ENCODE measurements at places on chromosomes 4 and X.
A peak's percentile ranks its signal among the peaks of the same experiment; 100 is the strongest.

GRCh38 chrX:85288992-85289723, 45.4 kb downstream of the ZNF711 start:
- no peak for DNase-seq

- DNase-seq = no peak
Observed at GRCh38 chr4:14392378-14392777, 609.9 kb upstream of the CPEB2 start.

DNA sequence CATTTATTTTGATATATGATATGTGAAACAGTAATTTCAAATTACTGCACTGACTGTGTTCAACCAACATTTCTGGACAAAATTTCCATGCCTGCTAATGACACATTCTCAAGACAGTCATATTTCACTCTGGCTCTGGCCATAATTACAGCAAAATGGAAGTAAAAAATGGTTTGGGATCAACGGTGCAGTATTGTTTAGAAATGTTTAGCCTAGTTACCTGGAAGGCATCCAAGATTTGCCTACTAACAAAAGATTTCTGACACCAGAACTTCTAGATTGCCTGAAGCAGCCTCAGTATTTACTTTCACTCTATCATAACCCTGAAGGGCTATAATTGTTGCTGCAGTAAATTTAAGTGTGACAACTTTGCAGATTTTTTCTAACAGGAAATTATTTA, 416.3 kb downstream of the PCDH10 start:
- DNase-seq = no peak

DNA sequence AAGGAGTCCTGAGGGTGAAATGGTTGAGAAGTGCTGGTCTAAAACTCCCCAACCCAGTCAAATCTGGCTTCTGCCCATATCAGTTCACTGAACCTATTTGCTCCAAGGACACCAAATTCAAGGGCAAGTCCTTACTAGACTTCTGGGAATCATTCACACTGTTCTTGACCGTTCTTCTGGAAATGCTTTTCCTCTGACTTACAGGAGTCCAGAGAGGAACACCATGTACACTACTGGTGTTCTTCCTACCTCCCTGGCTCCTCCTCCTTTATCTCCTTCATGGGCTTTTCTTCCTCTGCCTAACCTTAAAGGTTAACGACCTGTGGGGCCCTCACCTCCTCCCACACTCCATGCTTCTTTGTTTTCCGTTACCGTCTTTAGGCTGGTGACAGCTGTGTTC, 281.3 kb downstream of the FRMPD4 start:
- DNase-seq = no peak

- no peak for DNase-seq
Observed at GRCh38 chrX:130162094-130162735, 3.4 kb downstream of the AIFM1 start.

DNA sequence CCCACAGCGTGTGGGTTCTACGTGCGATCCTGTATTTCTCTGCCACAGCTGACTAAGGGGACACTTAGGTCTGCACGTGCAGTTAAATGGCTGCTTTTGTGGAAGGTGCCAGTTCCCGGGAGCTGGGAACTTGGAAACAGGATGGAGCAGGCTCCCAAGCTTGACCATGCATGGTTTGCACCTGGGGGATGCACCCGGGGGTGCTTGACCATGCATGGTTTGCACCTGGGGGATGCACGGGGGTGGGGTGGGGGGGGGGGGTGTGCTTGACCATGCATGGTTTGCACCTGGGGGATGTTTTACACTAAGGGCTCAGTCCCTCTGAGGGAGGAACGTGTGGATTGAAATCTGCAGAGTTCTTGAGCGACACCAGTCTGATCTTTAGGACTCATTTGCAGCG, 5.7 kb downstream of the WFS1 start:
- DNase-seq = no peak

- no peak for DNase-seq
Observed at GRCh38 chr4:5435201-5435600, 273.2 kb downstream of the EVC2 start.

DNA sequence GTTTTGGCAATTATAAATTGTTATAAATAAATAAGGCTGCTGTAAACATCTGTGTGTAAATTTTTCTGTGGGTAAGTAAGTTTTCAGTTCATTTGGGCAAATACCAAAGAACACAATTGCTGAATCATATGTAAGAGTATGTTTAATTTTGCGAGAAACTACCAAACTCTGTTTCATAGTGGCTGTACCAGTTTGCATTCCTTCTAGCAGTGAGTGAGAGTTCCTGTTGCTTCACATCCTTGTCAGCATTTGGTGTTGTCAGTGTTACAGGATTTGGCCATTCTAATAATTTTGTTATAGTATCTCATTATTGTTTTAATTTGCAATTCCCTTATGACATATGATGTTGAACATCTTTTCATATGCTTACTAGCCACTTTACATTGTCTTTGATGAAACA, 48.4 kb downstream of the ARFIP1 start:
- DNase-seq = no peak

GRCh38 chrX:68999931-69000330, 165.3 kb downstream of the PJA1 start:
- DNase-seq = no peak

- no peak for DNase-seq
Observed at GRCh38 chr4:10079912-10080588, 36.5 kb downstream of the WDR1 start.

- DNase-seq = no peak
Observed at GRCh38 chr4:138310991-138311390, 68.8 kb upstream of the SLC7A11 start.

DNA sequence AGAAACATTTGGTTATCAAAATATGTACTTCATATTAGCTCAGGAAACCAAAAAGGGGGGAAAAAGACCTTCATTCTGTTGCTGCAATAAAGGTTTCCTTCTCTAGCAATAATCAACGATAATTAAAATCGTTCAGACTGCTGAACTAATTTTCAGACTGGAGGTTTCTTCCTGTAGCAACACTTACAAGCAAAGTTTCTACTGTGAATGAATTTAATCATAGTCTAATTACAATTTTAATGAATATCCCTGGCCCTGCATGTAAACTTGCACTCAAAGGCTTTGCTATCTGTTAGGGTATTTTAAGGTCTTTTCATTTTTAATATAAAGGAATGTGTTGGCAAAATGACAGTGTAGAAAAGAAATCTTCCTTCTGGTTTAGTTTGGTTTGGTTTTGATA, 265.2 kb downstream of the QDPR start:
- DNase-seq = no peak

DNA sequence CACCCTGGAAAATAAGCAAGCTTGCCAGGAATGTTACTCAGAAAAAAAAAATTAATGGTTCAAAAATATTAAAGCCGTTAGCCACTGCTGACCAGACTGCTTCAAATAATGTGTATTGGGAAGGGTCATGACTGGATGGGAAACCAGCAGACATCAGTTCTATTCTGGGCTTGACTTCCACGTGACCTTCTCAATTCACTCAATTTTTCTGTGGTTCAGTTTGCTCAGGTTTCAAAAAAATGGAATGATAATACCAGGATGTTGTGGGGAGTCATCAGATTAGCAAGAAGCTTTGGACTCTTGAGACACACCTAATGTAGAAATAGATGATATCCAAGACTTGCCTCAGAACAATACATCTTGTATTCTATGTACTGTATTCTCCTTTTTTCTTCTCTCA, 541.9 kb upstream of the BOD1L1 start:
- DNase-seq = no peak

- DNase-seq = no peak
Observed at GRCh38 chr4:174521800-174522182, 497 bp downstream of the HPGD start.

GRCh38 chrX:9992724-9993123, 25.6 kb downstream of the CLDN34 start:
- DNase-seq = no peak

DNA sequence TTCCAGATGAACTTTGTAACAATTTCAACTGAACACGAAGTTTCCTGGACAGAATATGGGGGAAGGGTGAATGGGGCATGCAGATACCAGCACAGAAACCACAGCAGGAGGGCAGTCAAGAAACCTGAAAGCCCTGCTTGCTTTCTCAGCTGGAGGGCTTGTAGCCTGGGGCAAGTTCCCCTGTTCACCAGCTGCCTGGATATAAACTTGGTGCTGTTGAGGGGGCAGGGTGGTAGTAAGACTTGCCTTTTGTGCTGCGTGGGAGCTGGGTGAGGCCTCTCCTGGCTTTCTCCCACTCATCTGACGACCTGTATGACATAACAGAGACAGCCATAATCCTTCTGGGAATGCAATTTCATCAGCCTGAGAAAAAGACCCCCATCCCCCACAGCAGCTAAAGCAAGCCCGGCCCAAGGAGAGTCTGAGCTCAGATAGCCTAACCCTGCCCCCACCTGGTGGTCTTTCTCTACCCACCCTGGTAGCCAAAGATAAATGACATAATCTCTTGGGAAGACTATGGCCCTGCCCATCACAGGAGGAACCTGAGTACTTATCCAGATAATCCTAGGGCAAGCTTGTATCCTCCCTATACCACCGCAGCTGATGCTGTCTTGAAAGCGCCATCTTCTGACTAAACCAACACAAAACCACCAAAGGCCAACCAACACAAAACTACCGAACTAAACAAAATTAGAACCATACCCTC, 234.3 kb downstream of the LAS1L start:
- no peak for DNase-seq

DNA sequence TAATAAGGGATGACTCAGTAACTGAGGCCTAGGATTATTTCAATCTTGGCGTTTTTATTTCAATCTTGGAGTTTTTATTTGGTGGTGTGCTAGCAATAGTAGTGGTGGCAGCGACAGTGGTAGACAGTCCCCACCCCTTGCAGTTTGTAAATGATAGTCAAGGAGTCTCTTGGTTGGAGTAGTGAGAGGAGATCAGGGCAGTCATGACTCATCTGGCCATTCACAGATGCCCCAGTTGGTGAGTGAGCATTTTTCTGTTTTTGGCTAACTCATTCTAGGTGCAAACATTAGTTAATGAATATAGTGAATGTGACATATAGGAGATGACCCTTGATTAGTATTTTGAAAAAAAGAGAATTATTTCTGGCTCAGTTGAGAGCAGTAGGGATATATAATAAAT, 93.5 kb upstream of the ADAD1 start:
- no peak for DNase-seq

GRCh38 chr4:152348670-152349069, 187.2 kb downstream of the FBXW7 start:
- DNase-seq = no peak

- no peak for DNase-seq
Observed at GRCh38 chr4:41362621-41363383, 106.1 kb downstream of the UCHL1 start.

GRCh38 chrX:78945186-78945912, at the start of gene P2RY10:
TSS of gene P2RY10 (plus strand) at chrX:78945391. CDS start at chrX:78960521, 15,130 bp downstream.
- peak; percentile 4 for DNase-seq

DNA sequence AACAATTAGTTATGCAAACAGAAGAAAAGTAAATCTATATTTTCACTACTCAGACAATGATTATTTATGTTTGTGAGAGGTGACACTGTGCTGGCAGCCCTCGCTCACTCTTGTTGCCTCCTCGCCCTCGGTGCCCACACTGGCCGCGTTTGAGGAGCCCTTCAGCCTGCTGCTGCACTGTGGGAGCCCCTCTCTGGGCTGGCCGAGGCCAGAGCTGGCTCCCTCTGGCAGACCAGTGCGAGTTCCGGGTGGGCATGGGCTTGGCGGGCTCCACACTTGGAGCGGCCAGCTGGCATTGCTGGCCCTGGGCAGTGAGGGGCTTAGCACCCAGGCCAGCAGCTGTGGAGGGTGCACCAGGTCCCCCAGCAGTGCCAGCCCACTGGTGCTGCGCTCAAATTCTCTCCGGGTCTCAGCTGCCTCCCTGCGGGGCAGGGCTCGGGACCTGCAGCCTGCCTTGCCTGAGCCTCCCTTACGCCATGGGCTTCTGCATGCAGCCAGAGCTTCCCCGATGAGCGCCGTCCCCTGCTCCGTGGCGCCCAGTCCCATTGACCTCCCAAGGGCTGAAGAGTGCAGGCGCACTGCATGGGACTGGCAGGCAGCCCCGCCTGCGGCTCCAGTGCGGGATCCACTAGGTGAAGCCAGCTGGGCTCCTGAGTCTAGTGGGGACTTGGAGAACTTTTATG, 902.6 kb downstream of the PDHA2 start:
- no peak for DNase-seq

- DNase-seq = no peak
Observed at GRCh38 chr4:169335331-169335730, 64.6 kb upstream of the SH3RF1 start.

DNA sequence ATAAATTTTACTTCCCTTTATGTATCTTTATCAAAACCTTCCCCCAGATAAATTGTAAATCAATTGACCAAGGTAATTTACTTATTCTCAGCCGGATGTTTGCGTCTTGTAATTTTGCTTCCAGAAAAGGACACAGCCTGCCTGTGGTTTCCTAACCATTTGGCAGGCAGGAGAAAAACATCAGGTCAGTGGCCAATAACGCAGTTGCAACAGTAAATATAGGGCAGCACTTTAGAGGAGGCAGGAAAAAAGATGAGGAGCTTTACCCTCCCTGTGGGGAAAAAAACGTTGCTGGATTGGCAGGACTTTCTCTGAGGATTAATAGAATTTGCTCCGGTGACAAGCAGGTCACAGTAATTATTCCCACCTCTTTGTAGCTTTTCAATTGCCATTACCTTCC, 2618.1 kb downstream of the ARAP2 start:
- no peak for DNase-seq

- no peak for DNase-seq
Observed at GRCh38 chr4:7074426-7074825, 6.6 kb upstream of the GRPEL1 start.

DNA sequence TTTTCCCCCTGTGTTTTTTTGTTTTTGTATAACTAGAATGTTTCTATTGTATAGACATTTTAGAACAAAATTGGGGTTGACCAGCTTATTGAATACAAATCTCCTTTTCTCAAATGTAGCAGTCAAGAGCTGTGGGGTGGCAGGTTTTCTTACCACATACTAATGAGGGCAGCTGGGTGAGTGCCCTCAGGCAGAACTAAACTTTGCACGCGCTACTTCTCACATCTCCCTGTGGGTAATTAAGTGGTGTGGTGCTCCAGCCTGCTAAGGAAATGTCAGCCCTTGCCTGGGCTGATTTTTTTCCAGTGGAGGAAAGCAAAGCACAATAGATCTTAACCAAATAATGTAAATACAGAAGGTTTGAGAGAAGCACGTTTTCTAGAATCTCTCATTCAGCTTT, 717.6 kb upstream of the TENM3 start:
- no peak for DNase-seq

GRCh38 chrX:57900975-57901374, 9.3 kb downstream of the ZXDA start:
- DNase-seq = no peak

DNA sequence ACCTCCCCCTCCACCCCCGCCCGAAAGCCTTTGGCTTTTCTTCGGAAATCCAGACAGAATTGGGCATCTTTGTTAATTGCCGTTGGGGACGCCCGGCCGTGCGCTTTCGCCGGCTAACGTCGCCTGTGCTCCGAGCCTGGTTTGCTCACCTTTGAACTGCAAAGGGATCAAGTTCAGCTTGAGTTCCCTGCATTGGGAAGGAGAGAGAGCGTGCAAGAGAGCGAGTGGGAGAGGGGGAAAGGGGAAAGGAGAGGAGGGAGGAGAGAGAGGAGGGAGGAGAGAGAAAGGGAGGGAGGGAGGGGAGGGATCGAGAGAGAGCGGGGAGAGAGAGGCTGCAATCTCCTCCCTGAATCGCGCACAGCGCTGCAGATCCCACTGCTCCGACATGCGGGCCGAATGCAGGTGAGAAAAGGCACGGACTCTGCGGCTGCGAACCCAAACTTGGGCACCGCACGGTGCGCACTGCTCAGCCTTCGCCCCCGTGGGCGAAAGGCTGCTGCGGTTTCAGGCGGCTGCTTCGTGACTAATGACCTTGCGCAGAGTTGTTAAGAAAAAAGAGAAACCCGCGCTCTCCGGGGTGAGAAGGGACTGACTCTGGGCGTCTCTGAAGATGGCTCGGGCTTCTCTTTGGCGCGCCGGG, at the start of gene PCDH7:
Gene PCDH7, plus strand, starts transcription at position 349 of the 640 bp plus-strand sequence. CDS start 1,054 bp downstream, outside the sequence.
- no peak for DNase-seq

- no peak for DNase-seq
Observed at GRCh38 chr4:78940752-78941151, 1.5 kb upstream of the PAQR3 start.
